ENCODE measurements at places on chromosomes 2 and 18.

DNA sequence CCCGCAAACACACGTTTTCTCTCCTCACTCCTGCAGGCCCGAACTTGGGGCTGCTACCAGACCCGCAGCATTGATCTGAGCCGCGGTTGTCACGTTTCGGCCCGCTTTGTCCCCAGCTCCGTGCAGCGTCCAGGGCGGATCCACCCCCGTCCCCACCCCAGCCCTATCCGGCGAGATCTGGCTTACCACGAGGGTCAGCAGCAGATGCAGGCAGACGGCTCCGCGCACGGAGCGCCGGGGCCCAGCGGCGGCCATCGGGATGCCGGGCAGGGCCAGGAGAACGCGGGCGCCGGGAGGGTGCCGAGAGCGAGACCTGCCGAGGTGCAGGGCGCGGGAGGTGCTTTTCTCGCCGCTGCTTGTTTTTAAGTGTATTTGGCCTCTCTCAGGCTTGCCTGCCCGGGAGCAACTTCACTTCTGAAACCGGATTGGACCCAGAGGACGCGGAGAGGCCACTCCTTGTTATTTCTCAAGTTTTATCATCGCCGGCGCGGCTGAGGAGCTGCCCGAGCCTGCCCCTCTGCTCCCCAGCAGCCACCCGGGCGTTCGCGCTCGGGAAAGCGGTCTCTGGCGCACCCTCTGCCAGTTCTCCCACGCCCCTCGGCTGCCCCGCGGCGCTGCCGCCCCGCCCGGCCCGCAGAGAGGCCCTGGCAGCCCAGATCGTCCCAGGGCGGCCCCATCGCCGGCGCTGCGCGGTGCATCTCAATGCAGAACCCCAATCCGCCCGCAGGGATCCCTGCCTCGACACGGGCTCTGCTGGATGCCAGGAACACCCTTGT lies at the start of gene DSC3:
TSS of gene DSC3 (minus strand) at position 337 of the 776 bp plus-strand sequence. CDS start at position 255, 82 bp downstream.
- DNase-seq: no peak

- DNase-seq: no peak
Measured at GRCh38 chr2:120999377-121000097, 263.9 kb downstream of the GLI2 start.

- DNase-seq: no peak
Measured at GRCh38 chr18:35163014-35163539, 77.8 kb upstream of the ZNF397 start.

GRCh38 chr2:17959833-17960232 lies 81.4 kb downstream of the KCNS3 start:
- DNase-seq: no peak

DNA sequence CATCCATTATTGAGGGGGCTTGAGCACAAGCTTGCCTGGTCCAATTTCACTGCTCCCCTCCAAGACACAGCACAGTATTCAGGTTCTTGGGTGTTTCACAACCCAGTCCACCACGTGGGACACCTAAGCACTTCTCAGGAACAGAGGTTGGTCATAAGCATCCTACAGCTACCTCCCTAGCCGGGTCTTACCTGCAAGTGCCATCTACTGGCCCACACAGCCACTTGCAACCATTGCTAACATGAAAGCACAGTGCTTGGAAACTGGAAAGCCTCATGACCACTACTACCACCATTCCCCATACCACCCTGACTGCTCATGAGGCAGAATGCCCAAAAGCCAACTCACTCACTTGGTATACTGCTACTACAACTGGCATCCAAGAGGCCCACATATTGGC lies 105.7 kb upstream of the RPRM start:
- no peak for DNase-seq

- DNase-seq: no peak
Measured at GRCh38 chr2:225865468-225865867, 466.0 kb downstream of the NYAP2 start.

- no peak for DNase-seq
Measured at GRCh38 chr18:10726198-10727068, 200.6 kb downstream of the NAPG start.

DNA sequence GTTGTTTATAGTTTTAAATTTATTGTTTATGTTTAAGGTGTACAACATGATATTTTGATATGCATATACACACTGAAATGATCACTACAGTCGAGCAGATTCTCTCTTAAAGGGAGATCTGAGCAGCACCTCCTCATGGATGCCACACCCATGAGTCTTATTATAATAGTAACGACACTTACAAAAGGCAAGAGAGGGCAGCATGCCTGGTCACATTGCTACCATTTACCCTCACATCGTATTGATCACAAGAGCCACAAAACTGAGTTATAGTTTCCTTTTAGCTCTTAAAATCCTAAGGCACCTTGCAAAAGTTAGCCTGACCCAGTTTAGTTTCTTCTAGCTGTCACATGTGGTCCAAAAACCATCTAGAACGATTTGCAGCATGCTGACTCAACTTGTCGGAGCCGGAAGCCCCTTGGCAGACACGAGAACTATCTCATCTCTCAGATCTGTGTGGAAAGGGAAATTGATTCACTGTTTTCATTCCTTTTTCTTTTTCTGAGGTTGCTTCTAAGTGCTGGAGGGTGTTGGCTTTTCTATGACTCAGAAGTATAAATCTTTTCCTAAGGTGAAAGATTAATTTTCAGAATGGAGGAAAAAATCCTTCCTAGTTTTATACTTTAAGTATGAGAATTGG lies 85.3 kb downstream of the CDC42EP3 start:
- peak; percentile 78 for DNase-seq

- DNase-seq: no peak
Measured at GRCh38 chr18:27313678-27314077, 128.6 kb upstream of the CHST9 start.

- no peak for DNase-seq
Measured at GRCh38 chr2:212381428-212382102, 157.0 kb downstream of the ERBB4 start.

DNA sequence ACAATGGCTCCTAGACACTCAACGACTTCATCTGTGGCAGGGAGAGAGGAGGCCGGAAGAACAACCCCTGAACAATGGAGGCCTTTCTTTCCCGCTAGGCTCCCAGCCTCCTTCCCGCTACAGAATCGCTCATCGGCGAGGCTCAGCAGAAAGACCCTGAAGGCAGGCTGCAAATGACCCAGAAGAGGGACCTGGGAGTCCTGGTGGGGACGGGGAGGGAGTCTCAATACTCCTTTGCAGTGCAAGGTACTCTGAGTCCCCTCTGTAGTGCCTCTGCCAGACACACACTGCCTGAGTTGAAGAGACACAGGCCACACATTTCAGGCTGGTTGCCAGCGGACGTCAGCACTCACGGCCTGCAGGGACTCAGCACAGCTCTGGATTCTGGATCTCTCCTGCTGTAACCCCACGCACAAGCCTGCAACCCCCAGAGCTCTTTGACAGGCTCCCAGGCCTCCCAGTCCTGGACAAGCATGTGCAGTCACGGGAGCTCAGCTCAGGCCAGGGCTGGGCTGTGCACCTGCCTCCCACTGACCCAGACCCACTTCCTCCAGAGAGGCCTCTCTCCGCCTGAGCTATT lies 6.1 kb downstream of the GPR17 start:
- no peak for DNase-seq

- no peak for DNase-seq
Measured at GRCh38 chr18:76764291-76764901, 58.0 kb upstream of the ZNF236 start.

DNA sequence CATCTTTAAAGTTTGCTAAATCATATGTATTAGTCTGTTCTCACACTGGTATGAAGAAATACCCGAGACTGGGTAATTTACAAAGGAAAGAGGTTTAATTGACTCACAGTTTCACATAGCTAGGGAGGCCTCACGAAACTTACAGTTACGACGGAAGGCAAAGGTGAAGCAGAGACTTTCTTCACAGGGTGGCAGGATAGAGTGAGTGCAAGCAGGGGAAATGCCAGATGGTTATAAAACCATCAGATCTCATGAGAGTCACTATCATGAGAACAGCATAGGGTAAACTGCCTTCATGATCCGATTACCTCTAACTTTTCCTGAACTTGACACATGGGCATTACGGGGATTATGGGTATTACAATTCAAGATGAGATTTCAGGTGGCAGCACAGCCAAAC lies 1075.2 kb upstream of the NRXN1 start:
- DNase-seq: no peak

DNA sequence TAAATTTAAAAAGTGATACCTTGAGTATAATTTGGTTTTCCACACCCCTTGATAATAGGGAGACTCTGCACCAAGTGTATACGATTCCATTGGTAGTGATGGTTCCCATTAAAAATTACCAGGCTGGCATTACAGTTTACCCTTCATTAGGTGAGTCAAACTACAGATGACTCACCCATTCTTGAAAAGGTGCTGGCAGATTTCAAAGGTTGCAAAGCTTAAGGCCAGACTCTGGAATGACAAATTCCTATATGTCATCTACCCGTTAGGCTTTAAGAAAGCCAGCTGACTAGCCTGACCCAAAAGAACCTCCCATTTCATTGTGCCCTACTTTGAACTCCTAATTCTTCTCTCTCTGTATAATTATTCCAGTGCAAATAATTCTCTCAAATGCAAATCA lies 124.4 kb downstream of the LRRTM4 start:
- no peak for DNase-seq

GRCh38 chr2:178976351-178976750 lies 73.6 kb downstream of the CCDC141 start:
- no peak for DNase-seq

DNA sequence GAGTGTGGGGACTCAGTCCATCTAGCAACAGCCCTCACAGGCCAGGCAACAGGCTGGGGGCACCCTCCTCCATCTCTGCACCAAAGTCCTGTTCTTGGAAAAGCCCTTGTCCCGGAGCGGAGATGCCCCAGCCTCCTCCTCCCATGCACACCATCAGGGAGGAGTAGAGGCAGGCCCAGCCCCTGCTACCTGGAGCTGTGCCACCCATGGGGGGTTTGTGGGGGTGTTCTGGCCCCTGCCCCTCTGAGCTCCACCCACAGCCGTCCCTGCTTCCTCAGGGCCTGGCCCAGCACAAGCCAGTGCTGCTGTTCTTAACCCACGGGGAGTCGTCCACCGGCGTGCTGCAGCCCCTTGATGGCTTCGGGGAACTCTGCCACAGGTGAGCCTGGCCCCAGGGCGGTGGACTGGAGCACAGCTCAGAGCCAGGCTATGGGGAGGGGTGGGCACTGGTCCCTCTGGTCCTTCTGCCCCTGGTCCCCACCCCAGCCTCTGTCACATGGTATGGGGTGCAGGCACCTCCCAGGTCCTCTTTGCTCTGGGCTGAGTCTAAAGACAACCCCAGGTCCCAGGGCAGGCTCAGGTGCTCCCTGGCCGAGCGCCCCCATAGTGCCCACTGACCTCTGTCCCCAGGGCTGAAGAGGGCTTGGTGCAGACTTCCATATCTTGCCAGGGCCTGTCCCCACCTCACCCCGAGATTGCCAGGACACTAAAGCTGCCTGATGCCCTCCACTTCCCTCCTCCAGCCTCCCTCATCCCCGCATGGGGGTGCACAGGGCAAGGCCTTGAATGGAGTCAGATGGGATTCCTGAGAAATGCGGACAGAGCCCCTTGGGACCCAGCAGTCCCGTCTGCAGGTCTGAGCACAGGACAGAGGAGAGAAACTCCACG lies 2.7 kb downstream of the AGXT start:
- no peak for DNase-seq

GRCh38 chr2:37766106-37766505 lies 94.7 kb upstream of the CDC42EP3 start:
- DNase-seq: no peak

DNA sequence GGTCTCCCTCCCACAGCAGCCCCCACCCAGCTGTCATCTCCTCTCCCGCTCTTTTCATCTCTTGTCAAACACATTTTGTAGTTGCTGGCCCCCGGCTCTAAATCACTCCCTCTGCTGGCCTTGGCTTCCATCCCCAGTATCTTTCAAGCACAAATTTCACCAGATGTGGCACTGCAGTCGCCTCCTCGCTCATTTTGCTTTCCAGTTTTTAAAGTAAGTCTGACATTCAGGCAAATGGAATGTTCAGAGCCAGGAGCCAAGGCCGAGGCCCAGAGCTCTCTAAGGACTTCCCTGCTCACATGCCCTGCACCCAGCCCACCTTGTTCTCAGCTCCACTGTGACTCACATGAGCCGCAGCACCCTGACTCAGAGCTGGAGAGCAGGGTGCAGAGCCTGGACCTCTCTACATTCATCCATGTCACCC lies 158.4 kb downstream of the GALNT14 start:
- no peak for DNase-seq

- DNase-seq: no peak
Measured at GRCh38 chr2:138499684-138500083, 1.9 kb upstream of the SPOPL start.

DNA sequence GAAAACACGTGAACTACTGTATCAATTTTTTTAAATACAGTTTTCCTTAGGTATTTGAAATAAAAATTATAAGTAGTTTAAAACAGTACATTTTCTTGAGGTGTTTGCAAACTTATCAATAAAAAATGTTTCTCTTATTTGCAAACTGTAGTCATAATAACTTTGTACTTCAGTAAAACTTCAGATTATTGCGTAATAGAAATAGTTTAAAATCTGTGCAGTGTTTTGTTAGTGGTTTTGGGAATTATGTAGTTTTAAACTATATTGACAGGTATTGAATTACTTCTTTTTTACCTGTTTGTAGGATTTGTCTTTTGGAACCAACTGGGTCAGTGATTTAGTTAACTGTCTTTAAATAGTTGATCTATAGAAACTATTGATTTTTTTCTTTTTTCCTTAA lies 7.3 kb downstream of the NAPG start:
- DNase-seq: no peak

DNA sequence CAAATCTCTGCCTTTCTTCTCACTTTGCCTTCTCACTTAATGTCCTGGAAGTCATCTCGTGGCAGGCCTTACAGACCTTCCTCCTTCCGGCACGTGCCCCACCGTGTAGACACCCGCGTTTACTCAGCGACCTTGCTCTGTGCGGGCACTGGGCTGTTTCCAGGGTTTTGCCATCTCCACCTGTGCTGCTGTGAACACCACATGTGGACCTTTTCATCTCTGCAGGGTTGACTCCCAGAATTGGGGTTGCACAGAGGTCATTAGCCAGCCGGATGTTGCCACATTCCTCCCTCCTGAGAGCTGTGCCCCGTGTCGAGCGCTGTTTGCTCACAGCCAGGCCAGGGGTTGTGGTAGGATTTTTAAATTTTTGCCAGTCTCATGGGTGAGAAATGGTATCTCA lies 25.4 kb downstream of the KCNG2 start:
- DNase-seq: no peak

DNA sequence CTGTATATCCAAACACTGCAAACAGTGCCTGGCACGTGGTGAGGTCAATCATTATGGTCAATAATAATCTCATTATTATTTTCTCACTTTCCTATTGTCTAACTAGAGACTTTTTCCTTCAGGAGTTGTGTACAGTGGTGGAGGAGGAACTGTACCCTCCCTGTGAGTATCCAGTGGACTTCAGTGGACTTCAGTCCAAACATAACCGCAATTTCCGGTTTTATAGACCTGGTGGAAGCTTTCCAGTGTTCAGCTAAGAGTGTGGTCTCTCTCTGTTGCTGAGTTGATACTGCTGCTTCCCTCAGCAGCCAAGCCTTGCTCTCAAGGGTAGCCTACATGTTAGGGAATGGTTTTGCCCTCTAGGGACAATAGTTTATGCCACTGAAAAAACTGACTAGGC lies 447.1 kb downstream of the TMEM182 start:
- no peak for DNase-seq

DNA sequence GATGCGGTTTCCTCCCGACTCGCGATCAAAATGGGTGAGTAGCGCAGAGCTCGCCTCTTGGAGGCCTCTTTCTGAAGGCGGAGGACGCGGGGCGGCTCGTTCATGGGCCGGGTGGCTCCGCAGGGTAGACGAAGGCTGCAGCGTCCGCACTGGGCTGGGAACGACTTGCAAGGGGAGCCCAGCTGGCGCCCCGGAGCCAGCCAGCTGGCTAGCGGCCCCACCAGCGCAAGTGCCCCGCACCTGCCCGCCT lies 328 bp upstream of the PASK start:
- no peak for DNase-seq
